Mesendoderm (in vitro differentiated cells): ENCODE measurements at places on chromosomes 2 and 18.

DNA sequence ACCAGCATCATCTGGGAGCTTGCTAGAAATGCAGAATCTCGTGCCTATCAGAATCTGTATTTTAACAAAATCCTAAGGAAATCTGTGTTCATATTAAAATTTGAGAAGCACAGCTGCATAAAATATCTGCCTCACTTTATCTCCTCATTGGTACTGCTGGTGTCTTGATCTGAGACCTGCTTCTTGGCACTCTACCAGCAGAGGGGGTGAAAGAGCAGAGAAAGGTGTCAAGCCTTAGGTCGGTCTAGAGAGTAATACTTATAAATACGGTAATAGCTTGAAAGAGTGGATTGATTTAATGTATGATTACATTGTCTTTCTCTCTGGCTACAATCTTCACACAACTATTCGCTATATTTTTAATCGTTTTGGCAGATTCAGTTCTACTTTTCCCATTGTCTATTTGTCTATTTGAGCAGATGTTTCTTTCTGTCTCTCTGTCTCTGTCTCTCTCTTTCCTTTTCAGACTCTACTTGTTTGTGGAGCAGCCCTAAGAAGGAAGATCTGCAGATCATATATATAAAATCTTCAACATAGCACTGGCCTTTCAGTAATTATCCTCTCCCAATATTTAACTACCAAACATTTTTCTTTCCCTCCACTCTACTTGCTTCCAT is 1.7 kb upstream of the GCG start:
- peak; percentile 69 for DNase-seq

- DNase-seq = no peak
These were observed 144.2 kb downstream of the SETBP1 start for GRCh38 chr18:44824884-44825283.

GRCh38 chr2:46331109-46331766 is 34.0 kb downstream of the EPAS1 start:
- DNase-seq = no peak

DNA sequence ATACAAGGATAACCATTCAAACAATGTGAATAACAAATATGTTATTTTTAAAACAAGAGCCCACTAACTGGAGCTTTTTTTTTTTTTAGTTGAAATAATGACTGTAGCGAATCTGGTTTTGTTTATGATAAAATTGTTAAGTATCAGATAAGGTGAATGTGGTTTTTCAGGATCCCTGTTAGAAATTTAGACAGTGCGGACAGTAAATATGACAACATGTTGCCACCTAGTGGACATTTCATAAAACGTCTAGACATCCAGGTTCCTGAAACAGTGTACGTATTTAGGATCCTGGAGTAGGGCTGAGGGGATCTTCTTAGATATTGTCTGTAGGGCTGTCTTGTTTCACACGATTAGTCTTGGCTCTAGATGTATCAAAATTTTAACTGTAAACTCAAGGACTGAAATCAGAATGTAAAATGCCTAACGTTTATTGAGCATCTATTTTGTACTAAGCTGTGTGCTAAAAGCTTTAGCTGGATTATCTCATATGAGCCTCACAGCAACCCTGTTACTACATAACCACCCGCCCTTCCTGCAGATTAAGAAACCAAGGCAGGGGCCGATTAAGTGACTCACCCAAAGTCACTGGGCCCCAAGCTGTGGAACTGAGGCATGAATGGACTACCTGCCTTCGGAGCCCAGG is 23.9 kb upstream of the CCDC68 start:
- peak; percentile 60 for DNase-seq

DNA sequence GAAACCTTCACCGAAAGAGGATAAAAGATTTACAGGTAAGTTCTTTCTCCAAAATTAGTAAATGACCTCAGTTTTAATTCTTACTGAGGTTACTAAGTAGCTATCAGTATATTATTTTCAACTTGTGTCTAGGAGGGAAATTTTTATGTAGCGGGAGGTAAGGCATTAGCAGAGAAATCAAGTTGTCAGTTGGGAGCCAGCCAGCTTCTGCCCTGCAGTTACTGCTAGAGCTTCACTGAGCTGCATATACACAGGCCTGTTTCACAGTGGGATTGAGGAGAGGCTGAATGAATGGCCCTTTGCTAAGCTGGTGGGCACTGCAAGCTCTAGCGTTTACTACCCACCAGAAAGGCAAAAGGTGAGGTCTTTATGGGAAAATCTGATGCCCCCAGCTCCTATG is 105.7 kb downstream of the ACAA2 start:
- no peak for DNase-seq

- DNase-seq = no peak
These were observed 171.1 kb upstream of the NRP2 start for GRCh38 chr2:205511221-205511620.

- DNase-seq = no peak
These were observed 30.2 kb downstream of the TRAPPC12 start for GRCh38 chr2:3409627-3410170.

- DNase-seq = no peak
These were observed 239.0 kb downstream of the OSR1 start for GRCh38 chr2:19119326-19120001.

GRCh38 chr2:128631698-128632500 is 313.2 kb upstream of the HS6ST1 start:
- DNase-seq = no peak

GRCh38 chr2:62302631-62303435 is 106.9 kb downstream of the B3GNT2 start:
- no peak for DNase-seq

GRCh38 chr18:78528411-78529258 is 451.0 kb upstream of the SALL3 start:
- no peak for DNase-seq

DNA sequence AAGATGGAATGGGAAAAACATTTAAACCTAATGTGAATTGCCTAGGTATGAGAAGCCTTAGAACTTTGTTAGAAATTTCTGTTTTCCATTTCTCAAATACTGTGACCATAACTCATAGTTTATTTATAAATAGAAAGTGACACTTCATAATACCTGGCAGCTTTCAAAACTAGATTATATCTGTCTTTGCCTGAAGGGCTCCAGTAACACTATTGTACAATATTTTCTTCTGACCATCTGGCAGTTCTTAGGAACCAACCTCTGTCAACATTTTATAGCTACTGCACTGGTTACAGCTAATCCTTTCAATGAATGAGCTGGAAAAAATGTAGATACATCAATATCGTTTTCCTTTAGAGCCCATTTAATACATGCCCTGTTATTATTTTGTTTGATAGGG is 237.4 kb downstream of the CAMKMT start:
- DNase-seq = no peak

DNA sequence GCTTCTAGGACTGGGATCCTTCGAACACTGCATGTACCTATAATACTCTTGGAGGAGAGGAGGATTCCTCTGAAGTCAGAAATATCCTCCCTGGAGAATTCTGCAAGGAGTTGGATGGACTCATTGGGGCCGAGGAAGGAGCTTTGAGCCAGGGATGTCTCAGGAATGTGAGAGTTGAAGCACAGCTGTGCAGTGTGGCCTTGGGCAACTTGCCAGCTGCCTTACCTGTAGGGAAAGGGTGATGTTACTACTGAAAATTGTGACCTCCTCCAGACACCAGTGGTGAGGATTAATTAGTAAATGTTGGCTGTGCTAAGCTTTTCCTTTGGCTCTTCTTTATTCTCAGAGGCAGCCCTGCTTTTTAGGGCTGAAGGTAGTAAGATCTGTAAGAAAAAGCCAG is 41.4 kb downstream of the FMNL2 start:
- DNase-seq = peak; percentile 52

- DNase-seq = no peak
These were observed 79.2 kb upstream of the MYO3B start for GRCh38 chr2:170098626-170099312.

DNA sequence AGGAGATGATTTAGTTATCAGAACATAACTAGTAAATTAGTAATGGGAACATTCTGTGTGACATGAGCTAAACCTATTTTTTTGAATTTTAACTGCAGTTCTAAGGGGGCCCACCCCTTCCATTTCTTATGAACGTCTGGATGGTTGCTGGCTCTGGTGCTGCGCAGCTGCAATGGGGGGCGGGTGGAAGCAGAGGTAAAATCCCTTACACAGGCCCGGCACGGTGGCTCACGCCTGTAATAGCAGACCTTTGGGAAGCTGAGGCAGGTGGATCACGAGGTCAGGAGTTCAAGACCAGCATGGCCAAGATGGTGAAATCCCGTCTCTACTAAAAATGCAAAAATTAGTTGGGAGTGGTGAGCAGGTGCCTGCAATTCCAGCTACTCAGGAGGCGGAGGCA is 151.5 kb downstream of the GALR1 start:
- DNase-seq = no peak

- peak; percentile 37 for DNase-seq
These were observed 69.6 kb downstream of the POLR1A start for GRCh38 chr2:86035883-86036668.

- DNase-seq = peak; percentile 44
These were observed 15.0 kb downstream of the KCNJ13 start for GRCh38 chr2:232761301-232761907.

- DNase-seq = no peak
These were observed 47.5 kb upstream of the STAT1 start for GRCh38 chr2:191061381-191061980.

- DNase-seq = no peak
These were observed 33.9 kb upstream of the GALNT3 start for GRCh38 chr2:165827921-165828276.

GRCh38 chr18:78794071-78794430 is 185.6 kb upstream of the SALL3 start:
- no peak for DNase-seq

DNA sequence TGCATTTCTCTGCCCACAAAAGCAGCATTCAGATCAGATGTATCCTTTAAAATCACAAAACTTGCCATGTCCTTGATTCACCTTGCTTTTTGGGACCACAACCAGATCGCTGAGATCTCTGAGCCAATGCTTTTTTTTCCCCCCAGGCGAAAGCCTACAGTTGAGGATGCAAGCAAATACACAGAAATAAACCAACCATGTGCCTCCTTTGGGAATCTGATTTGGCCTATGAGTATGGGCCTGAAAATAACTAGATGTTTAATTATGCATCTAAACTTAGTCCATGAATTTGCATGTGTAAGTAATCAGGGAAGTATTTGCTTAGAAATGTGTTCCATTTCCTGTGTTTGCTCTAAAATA is 49.7 kb upstream of the CDC42EP3 start:
- no peak for DNase-seq

DNA sequence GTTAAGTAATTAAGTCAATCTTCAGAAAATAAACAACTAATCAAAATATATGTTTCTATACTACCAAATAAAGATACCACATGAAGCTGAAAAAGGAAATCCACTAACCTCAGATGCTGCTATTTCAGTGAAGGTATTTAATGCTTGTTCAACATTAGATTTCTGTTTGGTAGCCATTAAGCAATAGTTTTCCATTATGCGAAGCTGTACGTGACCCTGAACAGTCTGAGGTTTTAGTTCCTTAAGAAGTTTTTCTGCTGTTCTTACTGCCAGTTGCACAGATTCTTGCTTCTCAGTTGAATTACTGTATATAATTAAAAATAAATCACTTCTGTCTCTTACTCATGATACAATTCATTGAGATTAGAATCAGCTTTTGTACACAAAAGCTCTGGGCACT is 65.4 kb downstream of the TTC21B start:
- DNase-seq = no peak

- peak; percentile 95 for DNase-seq
These were observed 95.2 kb upstream of the HS6ST1 start for GRCh38 chr2:128413718-128414341.

GRCh38 chr2:26429779-26430578 is 28.3 kb downstream of the DRC1 start:
- DNase-seq = peak; percentile 14

GRCh38 chr2:86140969-86141392 is 34.9 kb downstream of the PTCD3 start:
- DNase-seq = no peak

- no peak for DNase-seq
These were observed 64.8 kb downstream of the ARHGAP25 start for GRCh38 chr2:68799140-68800026.

DNA sequence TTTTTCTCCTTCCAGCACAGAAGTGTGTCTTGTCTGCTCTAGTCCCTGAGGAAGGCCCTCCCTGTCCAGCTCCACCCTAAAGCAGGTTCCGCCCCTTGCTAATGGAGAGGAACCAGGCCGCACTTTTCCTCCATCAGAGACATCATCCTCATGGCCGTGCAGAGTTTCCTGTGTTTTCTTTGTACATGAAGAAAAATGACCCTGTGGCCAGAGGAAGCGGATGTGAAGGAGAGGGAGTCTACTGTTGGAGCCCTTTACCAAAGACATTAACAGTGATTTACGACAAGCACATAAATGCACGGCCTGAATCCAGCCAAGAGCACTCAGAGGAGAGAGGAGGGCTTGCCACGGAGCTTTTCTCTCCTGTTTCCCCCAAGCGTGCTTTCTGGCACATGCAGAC is 109.5 kb downstream of the RNF144A start:
- no peak for DNase-seq

GRCh38 chr2:20682167-20682920 is 15.4 kb downstream of the GDF7 start:
- DNase-seq = no peak

GRCh38 chr2:101858246-101858645 is 133.5 kb upstream of the IL1R2 start:
- no peak for DNase-seq

DNA sequence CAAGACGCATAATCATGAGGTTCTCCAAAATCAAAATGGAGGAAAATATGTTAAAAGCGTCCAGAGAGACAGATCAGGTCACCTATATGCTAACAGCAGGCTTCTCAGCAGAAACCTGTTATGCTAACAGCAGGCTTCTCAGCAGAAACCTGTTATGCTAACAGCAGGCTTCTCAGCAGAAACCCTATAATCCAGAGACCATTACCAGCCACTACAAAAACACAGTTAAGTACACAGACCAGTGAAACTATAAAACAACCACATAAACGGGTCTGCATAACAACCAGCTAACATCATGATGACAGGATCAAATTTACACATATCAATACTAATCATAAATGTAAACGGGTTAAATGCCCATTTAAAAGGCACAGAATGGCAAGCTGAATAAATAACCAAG is 1548.4 kb upstream of the TMEFF2 start:
- peak; percentile 7 for DNase-seq

DNA sequence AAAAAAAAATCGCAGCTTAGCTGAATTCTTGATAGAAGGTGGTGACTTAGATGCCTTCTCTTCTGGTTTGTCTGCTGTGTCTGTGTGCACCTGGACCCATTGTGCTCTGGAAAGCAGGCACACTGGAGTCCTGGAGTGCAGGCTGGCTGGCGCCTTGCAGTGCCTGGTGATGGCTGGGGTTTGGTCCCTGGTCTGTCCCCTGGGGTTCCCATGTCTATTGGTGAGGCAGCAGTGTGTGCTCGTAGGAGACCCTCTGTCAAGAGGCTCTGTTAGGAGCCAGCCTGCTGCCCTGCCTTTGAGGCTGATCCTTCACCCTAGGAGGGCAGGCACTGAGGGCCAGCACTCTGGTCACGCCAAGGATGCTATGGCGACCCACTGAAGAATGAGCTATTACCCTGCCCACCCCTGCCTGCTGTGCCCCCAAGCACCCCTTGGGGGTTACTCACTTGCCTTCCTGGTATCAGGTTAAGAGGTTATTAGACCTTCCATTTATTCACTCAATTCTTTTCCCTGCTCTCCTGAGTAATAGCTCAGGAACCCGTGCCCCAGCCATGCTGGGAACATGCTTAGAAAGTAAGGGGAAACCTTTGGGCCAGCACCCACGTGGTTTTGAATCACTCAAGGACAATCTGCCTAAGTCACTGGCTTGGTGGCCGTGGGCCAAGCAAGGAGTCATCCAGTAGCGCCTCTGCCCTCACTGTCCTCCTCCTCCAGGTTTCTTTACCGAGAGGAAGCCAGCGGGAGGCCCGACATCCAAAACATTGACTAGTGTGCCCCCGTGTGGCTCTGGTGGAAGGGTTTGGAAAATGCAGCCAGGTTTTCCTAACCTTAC is 284.5 kb downstream of the PRKCE start:
- DNase-seq = peak; percentile 90
